ENCODE measurements at places on chromosomes 7 and 10.

GRCh38 chr10:112394475-112394875 lies 20.6 kb downstream of the ACSL5 start:
- no peak for DNase-seq

DNA sequence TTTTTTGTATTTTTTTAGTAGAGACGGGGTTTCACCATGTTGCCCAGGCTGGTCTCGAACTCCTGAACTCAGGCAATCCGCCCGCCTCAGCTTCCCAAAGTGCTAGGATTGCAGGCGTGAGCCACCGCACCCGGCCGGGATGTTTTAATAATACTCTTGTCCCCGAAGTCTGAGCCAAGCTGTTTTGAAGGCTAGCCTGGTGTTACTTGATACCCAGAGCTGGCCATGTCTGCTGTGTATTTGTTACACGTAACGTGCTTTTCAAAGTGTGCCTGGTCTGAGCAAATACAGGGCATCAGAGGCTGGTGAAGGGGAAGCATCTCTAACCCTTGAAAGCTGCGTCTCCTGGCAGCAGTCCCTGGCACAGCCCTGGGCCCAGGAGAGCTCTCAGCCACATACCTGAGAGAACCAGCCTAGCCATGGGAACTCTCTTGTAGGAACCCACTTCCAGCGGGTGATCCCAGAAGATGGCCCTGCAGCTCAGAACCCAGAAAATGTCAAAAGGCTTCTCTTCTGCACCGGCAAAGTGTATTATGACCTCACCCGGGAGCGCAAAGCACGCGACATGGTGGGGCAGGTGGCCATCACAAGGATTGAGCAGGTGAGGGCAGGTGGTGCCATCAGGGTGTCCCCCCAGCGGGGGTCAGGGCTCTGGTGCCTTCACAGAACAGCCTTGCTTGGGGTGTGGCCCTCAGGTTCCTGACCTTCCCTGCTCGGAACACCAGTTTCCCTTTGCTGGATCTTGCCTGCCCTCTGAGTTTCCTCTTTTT lies 41.7 kb upstream of the ZMIZ2 start:
- no peak for DNase-seq

- DNase-seq: no peak
Measured at GRCh38 chr10:120460186-120460585, 3.2 kb downstream of the PLPP4 start.

DNA sequence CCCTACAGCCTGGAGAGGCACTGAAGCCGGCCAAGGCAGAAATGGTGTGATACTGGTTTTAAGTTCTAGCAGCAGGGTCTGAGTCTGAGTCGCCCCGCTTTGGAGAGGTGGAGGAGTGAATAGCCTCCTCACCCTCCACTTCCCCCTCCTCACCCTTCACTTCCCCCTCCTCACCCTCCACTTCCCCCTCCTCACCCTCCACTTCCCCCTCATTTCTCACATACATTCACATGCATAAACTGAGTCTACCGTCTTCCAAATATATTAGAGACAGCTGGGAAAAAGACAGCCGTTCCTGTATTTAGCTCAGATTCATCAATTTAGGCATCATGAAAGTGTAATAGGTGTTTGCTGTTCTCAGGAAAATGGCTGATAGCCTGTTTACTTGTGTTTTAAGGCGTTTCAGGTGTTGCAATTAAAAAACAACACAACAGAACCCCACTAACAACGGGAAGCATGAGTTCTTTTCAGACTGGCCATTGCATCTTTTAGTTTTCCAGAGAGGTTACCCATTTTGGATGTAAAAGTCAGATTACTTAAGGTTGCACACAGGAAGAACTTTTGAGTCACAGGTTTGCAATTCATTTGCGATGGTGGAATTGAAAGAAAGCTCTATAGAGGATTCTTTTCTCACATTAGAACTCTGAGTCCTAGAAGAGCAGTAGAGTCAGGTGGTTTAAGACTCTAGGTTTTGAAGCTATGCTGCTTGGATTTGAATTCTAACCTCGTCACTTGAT lies 861 bp downstream of the NRBF2 start:
- DNase-seq: no peak

- no peak for DNase-seq
Measured at GRCh38 chr10:130409331-130409730, 273.1 kb downstream of the GLRX3 start.

DNA sequence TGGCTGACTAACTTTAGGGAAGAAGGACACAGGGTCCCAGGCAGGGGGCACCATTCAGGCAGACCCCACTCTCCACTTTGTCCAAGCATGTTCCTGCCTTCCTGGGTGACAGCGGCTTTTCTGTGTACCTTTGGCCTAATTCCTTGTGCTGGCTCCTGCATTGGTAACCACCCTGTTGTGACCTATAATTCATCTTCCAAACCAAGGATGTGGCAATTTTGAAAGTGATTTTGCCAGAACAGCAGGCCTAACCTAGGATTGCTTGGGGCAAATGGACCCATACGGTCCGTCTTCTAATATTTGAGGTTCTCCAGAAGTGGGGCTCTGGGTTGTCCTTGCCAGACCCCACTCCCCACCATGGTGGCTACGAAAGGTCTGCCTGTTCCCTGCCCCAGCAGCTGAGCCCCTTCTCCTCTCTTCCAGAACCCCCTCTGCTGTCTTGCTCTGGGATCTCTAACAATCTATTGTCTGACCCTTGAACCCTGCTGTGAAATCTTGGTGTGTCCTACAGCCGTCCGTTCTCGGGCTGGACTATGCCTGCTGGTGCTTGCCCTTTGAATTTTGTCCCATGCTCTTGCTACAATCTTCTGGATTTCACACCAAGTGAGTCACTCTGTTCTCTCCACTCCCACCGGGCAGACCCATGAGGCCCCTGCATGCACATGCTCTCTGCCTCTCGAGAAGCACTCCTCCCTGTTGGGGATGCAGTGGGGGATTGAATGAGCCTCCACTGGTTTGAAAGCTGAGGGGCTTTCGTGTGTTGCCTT lies 316.0 kb downstream of the CXCL12 start:
- DNase-seq: no peak

- DNase-seq: peak; percentile 34
Measured at GRCh38 chr7:130063036-130063435, 7.3 kb upstream of the KLHDC10 start.

Measured in stimulated activated CD4-positive, alpha-beta T cell treated with anti-CD3 and anti-CD28 coated beads, Interleukin-1b, Interleukin-23, amount 100 ng/mL, for 1 hour (primary cell).